ENCODE measurements at places on chromosomes 5 and 9.

- no peak for DNase-seq
Measured at GRCh38 chr9:134526584-134527477, 114.8 kb upstream of the COL5A1 start.

DNA sequence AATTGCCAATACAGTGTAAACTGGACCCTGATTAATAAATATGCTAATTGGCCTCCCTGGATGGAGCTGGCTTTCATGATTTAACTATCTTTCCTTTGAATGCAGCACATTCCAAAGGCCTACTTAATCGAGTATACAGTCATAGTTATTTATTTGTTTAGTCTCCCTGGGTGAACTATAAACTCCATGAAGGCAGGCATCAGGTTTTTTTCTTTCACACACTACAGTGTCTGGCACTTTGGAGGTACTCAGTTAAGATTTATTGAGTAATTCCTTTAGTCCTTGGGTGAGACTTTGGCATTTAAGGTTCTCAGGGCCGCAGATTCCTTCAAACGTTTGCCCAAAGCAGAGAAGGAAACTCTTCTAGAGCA is 20.5 kb downstream of the RUSC2 start:
- no peak for DNase-seq

DNA sequence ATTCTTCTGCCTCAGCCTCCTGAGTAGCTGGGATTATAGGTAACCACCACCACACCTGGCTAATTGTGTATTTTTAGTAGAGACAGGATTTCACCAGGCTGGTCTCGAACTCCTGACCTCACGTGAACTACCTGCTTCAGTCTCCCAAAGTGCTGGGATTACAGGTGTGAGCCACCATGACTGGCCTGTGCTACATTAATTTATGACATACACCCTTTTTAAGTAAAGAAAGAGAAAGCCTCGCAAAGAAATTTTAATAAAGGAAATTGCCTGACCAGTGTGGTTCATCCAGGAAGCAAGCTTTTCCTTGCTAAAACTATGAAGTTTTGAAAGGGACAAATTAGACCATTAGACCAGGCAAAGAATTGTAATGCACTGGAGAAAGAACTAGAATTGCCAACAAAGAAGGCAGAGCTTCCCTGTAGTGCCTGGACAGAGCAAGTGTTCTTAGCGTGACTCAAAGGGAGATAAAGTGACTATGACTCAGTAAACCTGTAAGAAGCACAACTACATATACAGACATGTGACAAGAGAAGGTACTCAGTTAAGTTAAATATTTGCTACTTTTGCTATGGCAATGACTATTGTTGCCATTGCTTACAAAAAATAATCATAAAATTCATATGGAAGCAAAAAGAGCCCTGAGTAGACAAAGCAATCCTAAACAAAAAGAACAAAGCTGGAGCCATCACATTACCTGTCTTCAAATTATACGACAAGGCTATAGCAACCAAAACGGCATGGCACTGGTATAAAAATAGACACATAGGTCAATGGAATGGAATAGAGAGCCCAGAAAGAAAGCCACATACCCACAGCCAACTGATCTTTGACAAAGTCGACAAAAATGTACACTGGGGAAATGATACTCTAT is 54.6 kb downstream of the FYB1 start:
- DNase-seq: no peak

DNA sequence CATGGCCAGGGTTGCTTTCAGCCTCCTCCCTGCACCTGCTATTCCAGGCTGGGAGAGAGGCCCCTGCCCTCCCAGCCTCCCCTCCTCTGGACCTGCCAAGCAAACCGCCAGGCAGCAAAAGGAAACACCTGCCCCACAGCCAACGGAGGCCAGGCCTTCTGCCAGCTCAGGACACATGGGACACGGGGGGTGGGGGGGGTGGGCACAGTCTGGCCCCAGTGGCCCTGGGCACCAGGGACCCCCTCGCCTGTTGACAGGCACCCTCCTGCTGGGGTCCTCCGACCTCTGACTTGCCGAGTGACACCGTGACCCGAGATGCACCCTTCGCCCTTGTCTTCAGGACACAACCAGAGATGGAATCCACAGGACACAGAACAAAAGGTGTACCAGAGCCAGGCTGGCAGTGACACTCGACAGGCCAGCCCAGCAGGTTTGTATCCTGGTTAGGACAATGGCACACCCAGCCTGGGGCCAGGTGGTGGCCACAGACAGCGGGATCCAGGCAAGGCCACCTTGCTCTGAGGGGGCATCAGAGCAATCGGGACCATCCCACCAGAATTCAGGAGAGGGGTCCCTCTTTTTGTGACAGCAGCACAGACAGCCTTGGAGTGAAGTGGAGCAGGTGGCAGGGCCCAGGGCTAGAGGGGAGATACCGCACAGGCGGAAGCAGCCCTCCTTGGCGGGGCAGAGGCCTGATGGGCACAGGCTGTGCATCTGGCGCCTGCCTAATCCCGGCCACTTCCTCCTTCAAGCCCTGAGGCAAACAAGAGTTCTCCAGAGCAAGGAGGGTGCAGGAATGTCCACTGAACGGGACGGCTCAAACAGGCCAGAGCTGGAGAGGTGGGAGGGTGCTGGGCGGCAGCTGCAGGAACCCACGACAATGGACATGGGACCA is 1.3 kb upstream of the TMEM210 start:
- DNase-seq: no peak

DNA sequence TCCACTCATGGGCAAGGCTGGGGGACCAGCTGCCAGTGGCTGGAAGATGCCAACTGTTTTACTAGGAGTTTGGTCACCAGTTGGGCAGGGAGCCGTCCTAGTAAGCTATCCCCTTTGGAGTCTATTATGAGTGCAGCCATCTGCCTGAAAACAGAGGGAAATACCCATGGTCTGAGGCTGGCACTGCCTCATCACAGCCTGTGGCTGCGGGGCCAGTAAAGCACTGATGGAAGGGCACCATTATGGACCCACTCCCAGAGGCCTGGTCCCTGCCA is 187.2 kb upstream of the PANK3 start:
- no peak for DNase-seq

DNA sequence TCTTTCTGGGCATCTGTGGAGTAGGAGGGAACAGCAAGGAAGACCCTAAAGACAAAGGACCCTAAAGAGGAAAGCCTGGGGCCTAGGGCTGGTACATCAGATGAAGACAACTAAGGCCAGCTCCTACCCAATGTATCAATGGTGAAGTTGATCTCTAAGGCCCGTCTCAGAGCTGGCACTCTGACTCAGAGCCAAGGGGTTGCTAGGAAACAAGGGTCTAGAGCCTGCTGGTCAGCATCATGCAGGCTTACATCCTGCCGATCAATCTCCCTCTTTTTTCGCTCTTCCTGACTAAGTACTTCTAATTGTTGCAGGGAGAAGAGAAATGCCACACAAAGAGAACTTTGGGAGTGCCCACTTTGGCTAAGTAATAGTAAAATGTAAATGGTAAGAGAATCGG is 26.2 kb downstream of the TRIM32 start:
- no peak for DNase-seq

GRCh38 chr5:6389397-6389796 is 11.1 kb upstream of the MED10 start:
- no peak for DNase-seq

GRCh38 chr5:1883120-1883924 is 597 bp upstream of the IRX4 start:
- no peak for DNase-seq

GRCh38 chr9:36292641-36293040 is 34.4 kb upstream of the GNE start:
- no peak for DNase-seq

DNA sequence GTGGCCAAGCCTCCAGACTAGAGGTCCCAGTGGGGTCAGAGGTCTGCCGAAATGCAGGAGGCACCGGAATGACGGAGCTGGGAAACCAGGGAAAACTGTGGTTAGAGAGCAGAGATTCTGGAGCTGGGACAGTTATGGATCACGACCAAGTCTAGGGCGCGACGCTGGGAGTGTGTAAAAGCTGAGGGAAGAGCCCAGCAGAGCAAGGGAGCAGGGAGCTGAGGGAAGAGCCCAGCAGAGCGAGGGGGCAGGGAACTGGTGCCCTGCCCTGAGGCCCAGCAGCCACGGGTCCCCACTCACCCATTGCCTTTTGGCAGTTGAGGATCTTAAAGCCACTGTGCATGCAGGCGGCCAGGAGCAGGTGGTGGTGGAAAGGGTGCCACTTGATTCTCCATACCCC is 12.5 kb downstream of the MRPL41 start:
- no peak for DNase-seq

DNA sequence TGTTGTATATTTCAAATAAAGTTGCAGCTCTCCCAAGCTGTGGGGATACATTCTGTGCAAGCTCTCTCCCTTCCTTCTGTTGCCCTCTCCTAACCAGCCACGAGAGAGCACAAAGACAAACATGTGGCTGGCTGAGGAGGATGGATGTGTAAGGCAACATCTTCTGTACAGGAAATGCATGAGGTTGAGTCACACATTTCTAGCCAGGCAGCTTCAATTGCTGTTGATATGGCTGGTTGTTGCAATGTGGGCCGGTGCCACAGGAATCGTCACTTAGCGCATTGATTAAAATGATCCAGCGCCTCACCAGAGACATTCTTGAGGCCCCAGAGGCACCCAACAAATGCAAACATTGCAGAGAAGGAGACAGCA is 207.1 kb downstream of the ICE1 start:
- no peak for DNase-seq

DNA sequence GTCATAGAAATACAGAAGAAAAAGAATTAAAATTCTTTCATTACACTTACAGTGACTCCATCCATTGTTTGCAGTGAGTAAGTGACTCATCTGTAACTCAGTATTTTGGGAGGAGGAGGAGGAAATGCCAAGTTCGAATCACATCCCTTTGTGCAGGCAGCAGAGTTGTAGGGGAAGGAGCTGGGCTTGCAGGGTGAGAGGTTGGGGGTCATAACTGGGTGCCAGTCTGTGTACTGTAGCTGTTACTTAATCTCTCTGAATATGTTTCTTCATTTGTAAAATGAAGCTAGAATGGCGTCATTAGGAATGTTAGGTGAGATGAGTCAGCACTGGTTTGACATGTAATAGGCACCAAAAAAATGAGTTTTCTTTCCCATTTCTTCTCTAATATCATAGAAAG is 235.7 kb upstream of the ADAMTSL1 start:
- DNase-seq: no peak

Measured in NCI-H1436 treated with DMSO at 0.1 percent for 48 hours (cell line).